ENCODE measurements at places on chromosomes 7 and 10.

- DNase-seq: peak; percentile 99
Measured at GRCh38 chr7:23181684-23182553, at the start of gene NUP42. NUP42 (plus strand) TSS chr7:23182048; CDS start chr7:23182086, 38 bp downstream.

GRCh38 chr10:22346096-22346661, 883 bp downstream of the SPAG6 start:
- no peak for DNase-seq

DNA sequence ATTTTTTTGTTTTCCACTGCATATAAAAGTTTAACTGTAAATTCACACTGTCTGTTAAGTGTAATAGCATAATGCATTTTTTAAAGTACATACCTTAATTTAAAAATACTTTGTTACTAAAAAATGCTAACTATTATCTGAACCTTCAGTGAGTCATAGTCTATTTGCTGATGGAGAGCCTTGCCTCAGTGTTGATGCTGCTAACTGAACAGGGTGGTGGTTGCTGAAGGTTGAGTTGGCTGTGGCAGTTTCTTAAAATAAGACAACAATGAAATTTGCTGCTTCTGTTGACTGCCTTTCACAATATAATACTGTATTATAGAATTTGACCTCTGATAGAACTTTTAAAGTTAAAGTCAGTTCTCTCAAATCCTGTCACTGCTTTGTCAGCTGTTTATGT, 72.3 kb upstream of the GATAD1 start:
- DNase-seq: no peak

- no peak for DNase-seq
Measured at GRCh38 chr7:5500056-5500776, 76.6 kb upstream of the TNRC18 start.

- no peak for DNase-seq
Measured at GRCh38 chr7:117251687-117252086, 71.2 kb downstream of the WNT2 start.

DNA sequence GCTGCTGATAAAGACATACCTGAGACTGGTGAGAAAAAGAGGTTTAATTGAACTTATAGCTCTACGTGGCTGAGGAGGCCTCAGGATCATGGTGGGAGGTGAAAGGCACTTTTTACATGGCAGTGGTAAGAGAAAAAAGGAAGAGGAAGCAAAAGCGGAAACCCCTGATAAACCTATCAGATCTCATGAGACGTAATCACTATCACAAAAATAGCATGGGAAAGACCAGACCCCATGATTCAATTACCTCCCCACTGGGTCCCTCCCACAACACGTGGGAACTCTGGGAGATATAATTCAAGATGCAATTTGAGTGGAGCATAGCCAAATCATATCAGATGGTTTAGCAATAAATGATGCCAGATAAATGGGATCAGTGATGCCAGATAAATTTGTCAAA, 892.0 kb upstream of the CELF2 start:
- DNase-seq: peak; percentile 10

DNA sequence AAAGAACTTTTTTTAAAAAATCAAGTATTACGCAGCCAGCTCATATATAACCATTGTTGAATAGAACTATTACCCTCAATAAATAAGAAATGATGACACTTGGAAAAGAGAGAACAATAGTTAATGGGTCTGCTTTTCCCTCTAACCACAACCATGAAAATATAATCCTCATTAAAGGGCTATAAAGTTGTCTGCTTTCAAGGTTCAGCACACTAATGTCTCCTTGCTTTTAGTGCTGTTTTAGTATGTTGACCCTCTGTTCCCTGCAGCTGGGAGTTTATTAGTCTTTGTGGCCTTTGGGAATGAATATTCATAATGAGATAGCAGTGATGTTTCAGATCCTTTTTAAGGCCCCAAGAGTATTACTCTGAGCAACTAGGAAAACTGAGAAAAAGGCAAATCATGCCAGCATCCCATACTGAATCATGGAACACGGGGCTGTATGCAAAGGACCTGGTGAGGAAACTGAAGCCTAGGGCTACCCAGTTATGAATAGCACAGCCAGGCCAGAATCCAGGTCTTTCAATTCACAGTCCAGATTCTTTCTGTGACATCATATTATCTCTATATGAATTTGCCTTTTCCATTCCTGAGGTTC, 332.0 kb upstream of the LRGUK start:
- no peak for DNase-seq

DNA sequence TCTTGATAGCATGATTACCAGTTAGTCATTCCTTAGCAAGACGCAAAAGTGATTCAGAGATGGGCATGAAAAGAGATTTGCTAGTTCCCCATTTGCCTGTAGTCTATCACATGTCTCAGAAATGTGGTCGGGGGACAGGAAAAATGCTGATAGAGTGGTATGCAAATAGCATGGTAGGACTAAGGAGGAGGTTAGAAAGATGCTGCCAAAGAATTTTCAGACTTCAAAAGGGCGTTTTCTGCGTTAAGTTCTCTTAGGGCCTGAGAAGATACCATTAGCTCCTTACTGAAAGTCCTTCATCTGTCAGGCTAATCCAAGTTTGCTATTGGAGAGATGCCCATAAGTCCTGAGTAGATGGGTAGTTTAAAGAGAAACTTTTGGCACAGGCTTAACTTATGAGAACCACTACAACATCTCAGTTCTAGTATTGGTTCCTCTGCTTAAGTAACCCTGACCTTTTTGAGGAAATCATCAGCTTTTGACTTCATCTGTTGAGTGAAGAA, 2.7 kb downstream of the CALD1 start:
- no peak for DNase-seq

- no peak for DNase-seq
Measured at GRCh38 chr7:106520962-106521514, 139.9 kb downstream of the CCDC71L start.

- no peak for DNase-seq
Measured at GRCh38 chr7:36683111-36683510, 41.2 kb downstream of the AOAH start.

- no peak for DNase-seq
Measured at GRCh38 chr10:94138391-94138790, 144.7 kb downstream of the PLCE1 start.

DNA sequence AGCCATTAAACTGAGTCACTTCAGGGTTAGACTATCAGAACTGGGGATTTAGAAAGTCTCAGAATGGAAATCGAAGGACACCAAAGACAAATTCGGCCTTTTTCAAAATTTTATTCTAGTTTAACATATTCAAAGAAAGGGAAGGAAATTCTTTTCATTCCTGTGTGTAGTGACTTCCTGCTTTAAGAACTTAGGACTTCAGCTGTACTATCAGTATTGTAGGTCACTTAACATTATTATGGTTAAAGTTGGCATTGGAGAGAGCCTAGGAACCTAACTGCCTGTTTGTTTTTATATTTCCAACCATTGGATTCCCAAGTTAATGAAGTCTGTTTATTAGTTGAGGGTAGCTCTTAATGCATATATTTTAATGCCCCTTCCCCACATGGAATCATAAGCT, 63.7 kb downstream of the PTEN start:
- DNase-seq: no peak

GRCh38 chr10:96639899-96640298, 53.1 kb upstream of the TM9SF3 start:
- no peak for DNase-seq

GRCh38 chr7:102111061-102112041, 175.3 kb upstream of the SH2B2 start:
- DNase-seq: no peak

DNA sequence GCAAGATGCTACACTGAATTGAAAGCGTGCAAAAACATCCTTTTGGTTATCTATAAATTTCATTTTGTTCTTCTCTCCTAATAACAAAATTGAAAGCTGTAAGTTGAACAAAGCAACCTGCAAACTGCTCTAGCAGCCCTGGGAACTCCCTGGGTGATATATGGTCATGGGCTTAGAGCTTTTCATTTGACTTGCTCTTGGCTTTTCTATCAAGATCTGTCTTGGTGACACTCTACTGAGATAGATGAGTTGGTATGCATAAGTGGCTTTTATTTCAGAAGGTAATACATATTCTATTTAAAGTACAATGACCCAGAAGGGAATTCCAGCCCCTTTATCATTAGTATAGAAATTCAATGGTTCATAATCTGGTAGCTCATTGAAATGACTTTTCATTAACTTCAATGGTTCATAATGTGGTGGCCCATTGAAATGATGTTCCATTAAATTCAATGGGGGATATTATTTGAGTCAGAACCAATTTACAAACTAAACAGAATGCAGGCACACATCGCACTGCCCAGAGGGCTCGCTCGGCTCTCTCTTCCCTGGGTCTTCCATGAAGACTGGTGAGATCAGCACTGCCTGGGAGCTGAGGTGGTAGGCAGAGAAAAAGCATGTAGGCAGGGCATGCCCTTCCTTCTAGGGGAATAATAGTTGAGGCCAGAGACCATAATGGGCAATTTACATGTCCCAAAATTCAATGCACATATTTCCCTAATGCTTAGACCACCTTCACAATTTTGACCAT, 10.1 kb upstream of the KCNMA1 start:
- DNase-seq: no peak

- DNase-seq: no peak
Measured at GRCh38 chr10:26806557-26806956, 54.2 kb downstream of the ABI1 start.

DNA sequence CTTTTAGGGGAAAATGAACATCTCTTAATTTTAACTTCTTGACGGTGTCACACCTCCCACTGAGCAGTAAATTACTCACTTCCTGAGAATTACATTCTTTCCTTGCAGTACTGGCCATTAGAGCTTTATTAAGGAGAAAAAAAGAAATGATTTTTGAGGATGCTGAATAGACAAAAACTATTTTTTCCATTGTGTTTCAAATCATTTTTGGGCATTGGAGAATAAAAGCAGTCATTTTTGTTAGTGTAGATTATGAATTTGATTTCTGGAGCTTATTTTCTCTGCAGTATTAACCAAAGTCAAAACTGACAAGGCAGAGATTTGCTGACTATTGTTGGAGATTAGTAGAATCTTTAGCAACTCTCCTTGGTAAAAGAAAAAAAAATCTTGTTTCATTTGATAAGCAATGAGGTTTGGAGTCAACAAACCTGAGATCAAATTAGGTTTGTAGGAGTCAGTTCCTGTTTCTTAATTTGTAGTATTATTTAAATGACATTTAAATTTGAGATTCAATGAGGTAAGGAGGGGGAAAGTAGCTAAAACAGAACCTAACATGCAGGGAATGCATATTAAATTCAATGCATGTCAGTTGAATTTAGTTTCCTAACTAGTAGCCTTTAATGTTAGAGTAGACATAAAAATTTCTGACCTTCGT, 70.6 kb downstream of the AP3M1 start:
- DNase-seq: no peak

GRCh38 chr7:151069841-151070573, 10.6 kb downstream of the FASTK start:
- DNase-seq: no peak

DNA sequence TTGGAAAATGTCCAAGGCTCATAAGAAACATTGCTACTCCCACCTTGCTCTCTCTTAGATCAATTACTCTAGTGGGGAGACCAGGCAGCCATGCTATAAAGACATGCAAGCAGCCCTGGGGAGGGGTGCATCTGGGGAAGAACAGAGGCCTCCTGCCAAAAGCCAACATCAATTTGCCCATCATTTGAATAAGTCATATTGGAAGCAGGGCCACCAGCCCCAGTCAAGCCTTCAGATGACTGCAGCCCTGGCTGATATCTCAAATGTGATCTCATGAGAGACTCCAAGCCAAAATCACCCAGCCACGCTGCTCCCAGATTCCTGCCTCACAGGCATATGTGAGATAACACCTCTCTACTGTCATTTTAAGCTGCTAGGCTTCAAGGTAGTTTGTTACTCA, 157.5 kb upstream of the PDE1C start:
- DNase-seq: no peak

DNA sequence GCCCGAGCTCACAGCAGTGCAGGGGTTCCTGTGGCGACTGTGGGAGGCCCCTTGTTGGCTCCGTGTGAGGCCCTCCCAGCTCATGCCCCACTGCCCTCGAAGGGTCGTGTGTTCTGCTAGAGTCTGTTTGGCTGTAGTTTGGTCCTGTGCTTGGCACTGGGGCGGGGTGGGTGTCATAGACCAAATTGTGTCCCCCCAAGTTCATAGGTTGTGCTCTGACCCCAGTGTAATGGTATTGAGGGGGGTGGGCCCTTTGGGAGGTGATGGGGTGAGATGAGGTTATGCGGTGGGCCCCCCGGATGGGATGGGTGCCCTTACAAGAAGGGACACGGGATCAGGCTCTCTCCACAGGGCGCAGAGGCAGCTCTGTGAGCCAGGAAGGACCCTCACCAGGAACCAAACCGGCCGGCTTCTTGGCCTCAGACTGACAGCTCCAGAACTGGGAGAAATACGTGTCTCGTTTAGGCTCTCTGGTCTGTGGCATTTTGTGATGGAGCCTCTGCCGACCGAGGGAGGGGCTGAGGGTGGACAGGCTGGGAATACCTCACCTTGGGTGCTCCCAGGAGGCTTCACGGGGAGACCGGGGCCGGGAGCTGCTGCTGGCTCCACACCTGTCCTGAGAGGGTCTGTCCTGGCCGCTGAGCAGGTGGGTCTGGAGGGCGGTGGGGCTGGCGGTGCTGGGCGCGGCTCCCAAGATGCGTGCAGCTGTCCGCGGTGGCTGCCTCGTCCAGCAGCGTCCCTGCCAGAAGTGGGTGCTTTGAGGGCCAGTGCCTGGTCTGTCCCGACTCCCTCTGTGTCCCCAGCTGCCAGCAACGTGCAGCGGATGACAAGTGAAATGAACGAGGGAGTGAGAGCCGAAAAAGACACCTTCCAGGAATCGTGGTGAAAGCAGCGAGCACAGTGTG, 89.4 kb downstream of the INPP5A start:
- DNase-seq: no peak

GRCh38 chr10:96236090-96236478, 35.3 kb downstream of the BLNK start:
- DNase-seq: no peak

DNA sequence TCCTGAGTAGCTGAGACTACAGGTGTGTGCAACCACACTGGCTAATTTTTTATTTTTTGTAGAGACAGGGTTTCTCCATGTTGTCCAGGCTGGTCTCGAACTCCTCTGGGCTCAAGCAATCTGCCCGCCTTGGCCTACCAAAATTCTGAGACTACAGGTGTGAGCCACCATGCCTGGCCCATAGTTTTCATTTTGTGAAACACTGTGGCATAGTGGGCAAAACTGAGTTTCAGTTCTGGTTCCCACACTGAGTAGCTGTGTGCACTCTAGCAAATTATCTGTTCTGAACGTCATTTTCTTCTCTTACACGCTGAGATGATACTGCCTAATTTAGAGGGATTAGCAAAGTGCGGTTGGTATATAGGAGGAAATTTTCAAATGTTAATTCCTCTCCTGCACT, 13.5 kb downstream of the ATP5MK start:
- no peak for DNase-seq

DNA sequence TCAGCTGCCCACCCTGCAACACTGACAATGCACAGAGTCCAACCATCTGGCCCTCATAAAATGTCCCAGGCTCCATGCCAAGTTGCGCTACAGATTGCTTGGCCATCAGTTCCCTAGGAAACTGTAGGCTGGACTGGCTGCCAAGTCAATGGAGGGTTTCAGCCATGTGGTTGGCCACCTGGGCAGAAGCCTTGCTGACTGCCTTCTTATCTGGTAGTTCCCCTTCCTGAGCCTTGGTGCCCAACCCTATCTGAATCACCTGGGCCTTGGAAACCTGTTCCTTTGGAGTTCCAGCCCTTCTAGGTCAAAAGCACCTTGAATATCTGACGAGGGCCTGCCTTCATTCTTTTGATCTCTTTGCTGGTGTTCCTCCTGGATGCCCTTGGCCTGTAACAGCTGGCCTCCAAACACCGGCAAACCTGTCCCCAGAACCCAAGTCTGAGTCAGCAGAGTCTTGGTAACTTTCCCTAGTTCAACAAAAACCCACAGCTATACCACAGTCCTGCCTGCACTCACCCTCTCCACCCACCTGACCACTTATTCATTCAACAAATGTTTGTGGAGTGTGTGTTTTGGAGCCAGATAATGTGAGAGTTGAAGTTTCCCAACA, 37.4 kb upstream of the KDM7A start:
- DNase-seq: no peak

Data from SK-N-DZ (cell line).